ENCODE measurements at places on chromosomes 1 and 21. TPM values are rescaled to one million over a fixed set of nuclear protein-coding genes. Genes with fewer than 3 reads are reported as not detected.

Gene MNDA
- polyA plus RNA-seq, result 0.59 TPM

- no peaks in the 10 kb centered on the region for H3K4me1 ChIP-seq
- H3K4me3 ChIP-seq, result no peak overlapping the region
- H3K36me3 ChIP-seq, result no peaks in the 10 kb centered on the region
- no peaks in the 10 kb centered on the region for H3K27me3 ChIP-seq
- no peak overlapping the region for H3K27ac ChIP-seq
Observed at GRCh38 chr1:151934048-151934493, 24.8 kb upstream of the THEM4 start.

- no peaks in the 10 kb centered on the region for H3K4me1 ChIP-seq
- H3K27me3 ChIP-seq, result no peaks in the 10 kb centered on the region
Observed at GRCh38 chr1:87572891-87573290, 244.2 kb downstream of the LMO4 start.

Gene SLC26A9
- polyA plus RNA-seq, result not detected

Gene NUAK2
- polyA plus RNA-seq, result 32.1 TPM
